ENCODE measurements at places on chromosomes 4 and X.

GRCh38 chr4:81884986-81885385 lies 413.3 kb upstream of the RASGEF1B start:
- ATAC-seq: no peak

- no peak for ATAC-seq
Measured at GRCh38 chrX:109619771-109620170, 5.2 kb downstream of the KCNE5 start.

DNA sequence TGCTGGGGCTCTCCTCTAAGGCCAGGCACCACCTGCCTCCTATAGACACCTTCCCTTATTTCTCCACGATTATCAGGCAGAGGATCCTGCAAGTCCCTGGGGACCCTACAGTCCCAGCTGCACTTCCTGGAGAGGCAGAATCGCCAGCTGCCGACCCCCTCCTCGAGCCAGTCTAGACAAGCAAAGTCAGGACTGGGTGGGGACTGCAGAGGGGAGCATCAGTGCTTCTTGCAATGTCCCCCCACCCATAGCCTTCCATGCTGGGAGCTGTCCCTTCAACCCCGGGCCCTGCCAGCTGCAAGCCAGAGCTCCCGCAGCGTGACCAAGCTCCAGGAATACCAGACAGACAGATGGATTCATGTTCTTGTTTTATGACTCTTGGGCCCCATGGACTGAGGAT lies 1.4 kb upstream of the CRMP1 start:
- ATAC-seq: no peak

- no peak for ATAC-seq
Measured at GRCh38 chrX:14504960-14505538, 24.3 kb upstream of the GLRA2 start.

DNA sequence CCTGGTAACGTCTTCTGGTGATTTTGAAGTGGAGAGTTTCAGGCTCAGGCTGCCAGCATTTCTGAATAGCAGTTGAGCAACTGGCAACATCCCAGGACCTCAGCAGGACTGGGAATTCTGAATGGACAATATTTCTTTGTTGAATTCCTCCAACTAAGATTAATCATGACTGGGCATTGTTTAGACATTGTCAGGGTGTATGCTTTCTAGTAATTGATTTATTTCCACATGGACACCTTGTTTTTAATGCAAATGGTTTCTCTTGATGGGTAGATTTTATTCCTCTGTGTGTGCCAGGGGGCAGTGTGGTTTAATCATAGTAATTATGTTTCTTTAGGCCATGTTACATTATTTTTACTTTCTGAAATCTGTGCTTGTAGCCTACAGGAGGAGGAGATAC lies 1004.7 kb upstream of the LCORL start:
- ATAC-seq: no peak

DNA sequence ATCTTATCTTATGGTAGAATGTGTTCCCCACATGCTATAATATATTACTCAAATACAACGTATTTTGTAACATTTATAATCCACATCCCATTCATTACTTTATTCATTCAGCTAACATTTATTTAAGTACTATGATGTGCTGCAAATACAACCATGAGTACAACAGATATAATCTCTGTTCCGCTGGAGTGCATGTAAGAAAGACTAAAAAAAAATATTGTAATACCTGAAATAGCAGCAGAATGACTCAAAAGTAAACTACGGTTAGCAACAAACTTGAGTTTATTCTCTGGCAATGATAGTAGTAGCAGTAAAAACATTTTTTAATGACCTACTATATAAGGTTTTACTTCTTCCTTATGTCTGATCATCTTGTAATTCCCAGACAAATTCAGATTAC lies 1776.3 kb downstream of the STIM2 start:
- no peak for ATAC-seq

- no peak for ATAC-seq
Measured at GRCh38 chr4:3481783-3482393, 18.8 kb downstream of the DOK7 start.

DNA sequence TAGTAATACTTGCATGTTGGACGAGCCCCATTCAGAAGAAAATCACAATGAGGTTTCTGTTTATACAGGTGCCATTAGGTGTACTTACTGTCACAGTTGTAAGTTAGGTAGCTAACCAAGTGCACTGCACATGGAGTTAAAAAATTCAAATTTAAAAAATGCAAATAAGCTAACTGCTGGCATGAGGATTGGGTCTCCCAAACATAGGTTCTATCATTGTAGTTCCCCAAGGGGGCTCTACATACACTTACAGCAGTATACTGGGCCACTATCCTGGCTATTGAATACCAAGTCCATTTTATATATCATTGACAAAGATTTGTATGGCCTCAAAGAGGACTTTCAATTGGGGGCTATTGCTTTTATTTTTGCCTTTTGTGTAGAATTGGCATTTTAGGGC lies 153.4 kb downstream of the FMR1NB start:
- ATAC-seq: no peak

GRCh38 chr4:136103616-136104015 lies 1428.7 kb downstream of the PCDH18 start:
- ATAC-seq: no peak

DNA sequence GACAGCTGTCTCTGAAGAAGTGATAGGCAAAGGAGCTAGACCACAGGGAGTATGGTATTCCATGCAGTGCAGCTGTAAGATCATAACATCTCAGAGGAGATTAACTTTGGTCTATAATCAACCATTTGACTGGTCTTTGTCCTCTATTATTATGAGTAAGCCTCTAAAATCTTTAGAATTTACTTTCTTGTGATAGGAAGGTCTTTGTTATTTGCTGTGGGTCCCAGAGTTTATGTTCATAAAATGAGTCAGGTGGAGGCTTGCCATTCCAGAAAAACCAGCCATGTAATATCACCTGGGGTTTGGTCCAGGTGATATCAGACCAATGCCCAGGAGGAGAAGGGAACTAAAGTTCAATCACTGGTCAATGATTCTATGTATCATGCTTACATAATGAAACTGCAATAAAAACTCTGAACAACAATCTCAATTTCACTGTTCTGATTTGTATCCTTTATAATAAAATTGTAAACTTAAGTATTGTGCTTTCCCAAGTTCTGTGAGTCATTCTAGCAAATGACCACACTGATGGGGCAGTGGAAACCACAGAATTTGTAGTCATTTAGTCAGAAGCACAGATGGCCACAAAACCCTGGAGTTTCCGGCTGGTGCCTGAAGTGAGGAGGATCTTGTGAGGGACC lies 239.6 kb upstream of the TRAM1L1 start:
- ATAC-seq: no peak

DNA sequence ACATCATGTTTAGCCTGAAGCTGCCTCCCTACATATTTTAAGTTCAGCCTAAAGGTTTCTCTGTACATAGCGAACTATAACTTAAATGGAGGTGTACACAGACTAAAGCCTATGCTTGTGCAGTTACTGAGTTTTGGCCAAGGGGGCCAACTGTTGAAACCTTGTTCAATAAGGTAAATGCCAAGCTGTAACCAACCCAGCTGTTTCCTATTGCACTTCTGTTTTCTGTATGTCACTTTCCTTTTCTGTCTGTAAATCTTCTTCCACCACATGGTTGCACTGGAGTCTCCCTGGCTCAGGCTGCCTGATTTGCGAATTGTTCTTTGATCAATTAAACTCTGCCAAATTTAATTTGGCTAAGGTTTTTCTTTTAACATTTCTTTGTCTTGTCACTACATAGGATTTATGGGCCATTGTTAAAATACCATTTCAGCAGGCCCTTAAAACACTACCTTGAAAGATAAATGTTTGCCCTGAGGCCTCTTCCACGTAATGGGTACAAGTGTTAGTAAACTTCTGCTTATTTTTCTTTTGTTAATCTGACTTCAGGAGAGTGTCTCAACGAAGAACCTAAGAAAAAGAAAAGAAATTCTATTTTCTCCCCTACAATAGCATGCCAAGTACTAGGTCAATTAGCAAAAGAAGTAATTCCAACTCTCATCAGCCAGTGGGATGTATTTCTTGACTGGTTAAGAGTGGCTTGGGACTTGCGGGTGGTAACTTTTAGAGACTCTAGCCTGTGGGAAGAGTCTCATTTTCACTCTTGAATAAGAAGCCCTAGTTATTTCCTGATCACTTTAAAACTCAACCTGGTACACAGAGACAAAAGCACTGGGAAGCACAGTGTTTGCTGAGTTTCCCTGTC lies 45.7 kb upstream of the PRSS12 start:
- peak; percentile 71 for ATAC-seq

DNA sequence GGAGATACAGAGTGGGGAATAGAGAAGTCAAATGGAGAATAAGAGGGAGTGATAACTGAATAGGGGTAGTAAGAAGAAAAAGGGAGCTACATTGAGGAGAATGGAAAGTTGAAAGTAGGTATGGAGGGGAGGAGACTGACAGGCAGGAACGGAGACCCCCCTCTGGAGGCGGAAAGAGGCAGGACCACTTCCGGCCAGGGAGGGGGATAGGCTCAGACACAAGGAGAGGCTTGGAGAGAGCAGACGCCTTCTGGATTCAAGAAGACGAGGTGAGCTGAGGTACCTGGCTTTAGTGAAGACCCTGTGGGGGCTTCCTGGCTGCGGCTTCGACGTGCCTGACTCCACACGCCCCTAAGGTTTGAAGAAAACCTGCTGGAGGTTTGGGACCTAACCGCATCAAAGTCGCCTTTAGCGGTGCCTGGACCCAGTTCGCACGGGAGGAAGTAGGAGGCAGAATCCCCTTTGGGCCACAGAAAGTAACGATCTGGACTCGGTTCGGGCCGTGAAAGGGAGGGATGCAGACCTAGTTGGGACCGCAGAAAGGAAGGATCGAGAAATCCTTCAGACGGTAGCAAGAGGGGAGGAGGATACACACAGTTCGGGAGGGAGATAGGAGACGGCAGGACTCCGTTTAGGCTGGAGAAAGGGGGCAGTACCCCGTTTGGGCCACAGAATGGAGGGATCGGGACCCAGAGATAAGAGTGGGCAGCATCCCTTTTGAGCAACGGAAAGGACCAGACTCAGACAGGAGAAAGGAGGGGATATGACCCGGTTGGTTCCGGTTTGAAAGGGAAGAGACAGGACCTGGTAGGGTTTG lies at the start of gene TRO:
TSS of gene TRO (plus strand) at position 215 of the 817 bp plus-strand sequence. CDS start 1,423 bp downstream, outside the sequence.
- ATAC-seq: no peak

GRCh38 chr4:24053934-24054333 lies 164.1 kb upstream of the PPARGC1A start:
- no peak for ATAC-seq

- ATAC-seq: no peak
Measured at GRCh38 chr4:107388736-107389274, 331.2 kb downstream of the PAPSS1 start.

DNA sequence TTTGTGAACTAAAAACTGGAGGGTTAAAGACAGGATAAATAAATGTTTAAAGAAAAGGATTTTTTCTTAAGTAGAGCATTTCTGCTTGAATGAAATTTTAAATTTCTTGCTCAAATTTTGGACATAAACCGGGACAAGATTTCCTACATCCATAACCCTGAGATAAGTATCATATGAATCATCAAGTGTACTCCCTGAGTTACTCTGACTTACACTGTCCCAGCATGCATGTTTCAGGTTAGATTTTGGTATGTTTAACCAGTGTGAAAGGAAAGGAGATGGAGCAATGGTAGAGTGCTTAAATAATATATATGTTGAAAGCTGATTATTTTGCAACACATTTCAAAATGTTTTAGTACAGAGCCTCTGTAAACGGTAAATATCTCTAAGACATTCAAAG lies 175.2 kb downstream of the ADGRL3 start:
- no peak for ATAC-seq

- no peak for ATAC-seq
Measured at GRCh38 chrX:32673193-32673592, 538.2 kb downstream of the DMD start.

DNA sequence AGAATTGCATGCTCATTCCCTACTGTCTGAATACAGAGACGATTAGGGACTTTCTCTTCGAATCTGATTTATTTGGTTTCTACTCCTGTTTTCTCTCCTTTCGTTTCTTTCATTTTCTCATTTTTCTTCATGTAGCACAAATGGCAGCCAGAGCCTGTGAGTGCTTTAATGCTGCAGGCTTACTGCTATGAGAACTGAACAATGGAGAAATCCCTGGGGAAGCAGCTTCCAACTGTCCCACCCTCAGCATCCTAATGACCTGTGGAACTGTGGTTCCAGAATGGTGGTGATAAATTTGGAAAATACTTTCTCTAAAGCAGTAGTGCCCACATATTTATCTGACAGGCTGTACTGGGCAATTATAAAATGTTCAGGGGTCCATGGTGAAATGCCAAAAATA lies 930.4 kb downstream of the DMD start:
- ATAC-seq: no peak

GRCh38 chr4:4734425-4734824 lies 125.0 kb upstream of the MSX1 start:
- ATAC-seq: no peak

DNA sequence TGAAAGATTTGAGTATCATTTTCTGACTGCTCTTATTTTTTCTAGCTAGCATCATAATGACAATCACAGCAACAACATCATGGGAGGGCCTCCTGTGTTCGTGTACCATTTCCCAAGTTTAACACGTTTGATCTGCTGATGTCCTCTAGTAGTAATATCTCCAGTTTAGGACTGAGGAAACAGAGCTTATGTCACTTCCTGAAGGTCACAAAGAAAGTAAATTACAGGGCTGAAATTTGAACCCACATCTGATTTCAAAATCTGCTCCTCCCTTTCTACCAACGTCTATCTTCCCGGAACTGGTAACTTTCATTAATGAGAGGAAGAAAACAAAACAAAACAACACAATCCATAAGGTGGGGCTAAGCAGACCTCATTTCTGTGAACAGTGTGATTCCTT lies 302.7 kb downstream of the PACRGL start:
- ATAC-seq: no peak

Measured in stimulated activated memory B cell treated with anti-CD40 and anti-IgM and Interleukin-4, amounts not matched to agents 10 μg/mL and 1 μg/mL and 100 μg/mL, for 72 hours (primary cell).